ENCODE measurements at places on chromosomes 1 and 21.
A peak's percentile ranks its signal among the peaks of the same experiment; 100 is the strongest.

DNA sequence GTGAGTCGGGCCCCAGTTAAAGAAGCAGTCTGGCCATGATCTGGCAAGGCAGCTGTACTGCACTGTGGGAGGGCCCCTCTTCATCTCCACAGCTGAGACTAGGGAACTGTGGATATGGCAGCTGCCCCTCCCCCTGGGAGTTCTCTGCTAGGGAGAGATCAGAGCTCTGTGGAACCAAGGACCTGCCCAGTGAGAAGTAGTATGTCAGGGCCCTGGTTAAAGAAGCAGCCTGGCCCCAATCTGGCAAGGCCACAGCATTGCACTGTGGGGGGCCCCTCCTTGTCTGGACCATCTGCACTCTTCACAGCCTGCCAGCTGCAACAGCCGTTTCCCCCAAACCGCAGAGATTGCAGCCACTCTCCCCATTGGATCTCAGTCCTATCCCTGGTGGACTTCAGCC is 208.5 kb downstream of the DNAH14 start:
- no peak for DNase-seq

DNA sequence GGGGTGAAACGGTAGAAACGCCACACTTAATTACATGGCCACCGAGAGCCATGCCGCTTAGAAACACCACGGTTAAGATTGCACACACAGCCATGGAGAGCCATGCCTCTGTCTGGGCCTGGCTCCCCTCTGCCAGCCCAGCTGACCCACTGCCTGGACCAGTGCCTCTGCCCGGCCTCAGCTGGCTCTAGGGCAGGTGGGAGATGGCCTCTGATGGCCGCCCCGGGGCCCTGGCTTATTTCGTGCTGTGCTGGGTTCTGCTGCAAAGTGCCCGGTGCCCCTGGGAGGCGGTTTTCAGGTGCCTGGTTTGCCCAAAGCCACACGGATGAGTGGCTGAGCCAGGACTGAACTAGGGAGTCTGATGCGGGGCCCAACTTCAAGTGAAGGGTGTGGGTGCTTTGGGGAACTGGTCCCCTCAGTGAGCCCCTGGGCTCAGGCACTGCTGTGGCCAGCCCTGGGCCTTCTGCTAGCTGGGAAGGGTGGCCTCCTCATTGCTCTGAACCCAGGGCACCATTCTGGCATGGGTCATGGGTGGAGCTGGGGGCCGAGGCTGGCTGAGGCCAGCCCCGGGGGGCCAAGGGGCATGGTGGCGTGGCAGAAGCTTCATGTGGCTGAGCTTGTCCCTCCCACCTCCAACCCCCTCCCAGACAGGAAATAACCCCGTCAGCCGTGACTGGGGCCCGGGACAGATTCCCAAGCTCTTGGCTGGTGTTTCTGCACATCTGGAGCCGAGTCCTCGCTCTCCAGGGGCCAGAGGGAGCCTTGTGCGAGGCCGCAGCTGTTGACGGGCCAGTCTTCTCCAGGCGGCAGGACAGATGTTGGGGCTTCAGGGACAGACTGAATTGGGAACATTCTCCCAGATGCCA is 1.9 kb upstream of the GPR153 start:
- no peak for DNase-seq

DNA sequence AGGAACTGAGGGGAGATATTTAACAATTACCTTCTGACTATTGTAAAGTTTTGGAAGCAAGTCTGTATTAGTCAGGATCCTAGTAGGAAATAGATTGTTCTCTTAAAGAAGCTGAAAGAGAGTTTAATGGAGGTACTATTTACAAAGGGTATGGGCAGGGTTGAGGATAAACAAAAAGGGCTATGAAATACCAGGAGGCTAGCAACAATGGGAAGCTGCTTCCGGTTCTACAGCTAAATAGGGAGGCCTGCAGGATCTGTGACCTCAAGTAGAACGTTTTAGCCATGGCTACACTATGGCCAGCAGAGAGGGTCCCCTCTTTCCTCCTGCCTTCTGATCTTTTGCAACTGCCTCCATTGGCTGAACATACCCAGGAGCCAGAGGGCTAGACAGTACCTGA is 117.7 kb downstream of the PDE4B start:
- DNase-seq = no peak

- DNase-seq = no peak
These were observed 7.4 kb downstream of the AZIN2 start for GRCh38 chr1:33088119-33088906.

- DNase-seq = no peak
These were observed 35.9 kb downstream of the ST3GAL3 start for GRCh38 chr1:43743206-43743605.

DNA sequence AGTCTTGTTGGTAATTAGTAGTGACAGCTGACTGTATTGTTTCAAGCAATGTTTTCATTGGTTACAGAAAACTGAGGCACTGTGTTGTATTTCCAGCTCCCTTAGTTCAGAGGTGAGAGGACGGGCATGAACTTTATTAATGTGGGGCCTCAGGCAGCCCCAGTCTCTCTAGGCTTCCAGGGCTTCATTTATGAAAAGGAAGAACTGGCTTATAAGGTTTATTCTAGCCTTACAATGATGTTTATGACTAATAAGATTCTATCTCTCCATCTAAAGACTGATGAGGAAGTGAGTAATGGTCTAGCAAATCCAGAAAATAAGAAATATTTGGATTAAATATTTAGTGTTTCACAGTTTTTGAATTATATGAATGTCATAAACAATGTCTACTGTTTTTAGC is 41.5 kb downstream of the CBS start:
- no peak for DNase-seq

DNA sequence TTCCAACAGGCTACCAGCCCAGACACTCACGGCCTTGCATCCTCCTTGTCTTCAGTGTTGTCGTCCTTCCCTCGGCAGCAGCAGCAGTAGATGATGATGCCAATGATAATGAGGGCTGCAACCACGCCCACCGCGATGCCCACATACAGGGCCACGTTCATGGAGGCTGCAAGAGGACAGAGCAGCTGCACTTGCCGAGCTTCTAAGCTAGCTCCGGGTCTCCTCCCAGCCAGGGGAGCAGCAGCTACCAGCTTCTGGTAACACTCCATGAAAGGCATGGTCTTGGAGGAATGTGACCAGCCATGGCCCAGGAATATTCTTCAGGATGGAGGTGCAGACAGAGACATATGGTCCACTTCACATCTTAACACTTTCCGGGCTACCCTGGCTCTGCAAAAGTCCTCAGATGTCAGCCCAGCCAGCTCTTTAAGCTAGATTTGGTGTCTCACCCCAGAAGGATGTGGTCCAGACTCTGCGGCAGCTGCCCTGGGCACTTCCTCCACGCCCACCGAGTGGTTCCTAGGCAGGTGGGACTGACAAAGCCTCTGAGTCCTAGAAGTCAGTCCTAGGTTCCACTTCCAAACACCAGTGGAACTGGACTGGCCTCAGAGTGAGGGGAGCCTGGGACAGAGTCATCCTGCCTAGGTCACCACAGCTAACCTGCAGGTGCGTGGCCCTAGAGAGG is 35.1 kb downstream of the GPA33 start:
- DNase-seq = no peak

DNA sequence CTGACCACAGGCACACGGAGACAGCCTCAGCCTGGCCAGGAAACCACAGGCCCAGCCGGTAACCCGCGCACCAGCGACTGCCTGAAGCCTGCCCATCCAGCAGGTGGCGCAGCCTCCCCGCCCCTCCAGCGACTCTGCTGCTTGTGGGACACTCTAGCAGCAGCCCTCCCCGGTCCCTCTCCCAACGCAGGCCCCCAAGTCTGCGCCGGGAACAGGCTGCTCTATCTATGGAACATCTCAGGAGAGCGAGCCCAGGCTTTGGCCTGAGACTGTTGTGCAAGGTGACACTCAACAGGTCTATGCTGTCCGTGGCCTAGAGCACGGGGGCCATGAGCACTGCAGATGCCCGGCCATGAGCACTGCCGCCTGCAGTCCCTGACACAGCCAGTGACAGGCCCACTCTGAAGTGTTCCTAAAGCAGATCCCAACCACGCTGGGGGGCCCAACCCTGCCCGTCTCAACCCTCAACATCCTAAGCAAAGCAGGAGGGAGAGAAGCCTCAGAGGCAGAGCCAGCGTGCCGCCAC is 28.4 kb downstream of the WDR4 start:
- peak; percentile 33 for DNase-seq

DNA sequence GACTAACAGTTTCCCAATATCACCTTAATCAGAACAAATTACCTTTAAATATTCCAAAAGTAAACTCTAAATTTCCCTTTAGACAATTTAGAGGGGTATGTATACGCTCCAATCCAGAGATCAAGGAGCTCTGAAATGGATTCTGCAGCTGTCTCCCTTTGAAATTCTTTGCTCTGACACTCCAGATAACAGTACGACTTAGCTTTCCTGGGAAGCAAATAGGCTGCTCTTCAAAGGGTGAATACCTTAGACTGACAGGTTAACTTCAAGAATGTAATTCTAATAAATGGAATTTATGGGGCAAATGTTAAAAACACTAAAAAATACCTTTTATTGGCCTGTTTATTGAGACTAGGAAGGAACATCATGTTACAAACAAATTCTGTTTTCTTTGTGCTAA is 357.2 kb downstream of the USP25 start:
- DNase-seq = no peak

GRCh38 chr1:8408151-8408839 is 90.4 kb downstream of the SLC45A1 start:
- DNase-seq = no peak

DNA sequence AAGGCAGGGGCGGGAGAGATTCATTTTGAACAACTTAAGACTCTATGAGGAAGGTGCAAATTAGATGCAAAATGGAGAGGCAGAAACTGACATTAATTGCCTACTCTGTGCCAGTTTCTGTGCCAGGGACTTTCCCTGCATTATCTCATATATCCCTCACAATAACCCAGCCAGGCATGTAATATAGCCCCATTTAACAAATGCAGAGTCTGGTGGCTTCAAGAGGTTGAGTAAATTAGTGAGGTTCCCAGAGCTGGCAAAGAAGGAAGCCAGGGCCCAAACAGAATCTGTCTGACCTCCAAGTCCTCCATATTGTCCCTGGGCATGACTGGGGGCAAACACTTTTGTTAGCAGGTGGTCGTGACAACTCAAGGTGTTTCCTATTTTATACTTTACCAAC is 199.8 kb downstream of the ASTN1 start:
- no peak for DNase-seq

GRCh38 chr1:206101351-206102045 is 15.7 kb downstream of the AVPR1B start:
- DNase-seq = no peak

DNA sequence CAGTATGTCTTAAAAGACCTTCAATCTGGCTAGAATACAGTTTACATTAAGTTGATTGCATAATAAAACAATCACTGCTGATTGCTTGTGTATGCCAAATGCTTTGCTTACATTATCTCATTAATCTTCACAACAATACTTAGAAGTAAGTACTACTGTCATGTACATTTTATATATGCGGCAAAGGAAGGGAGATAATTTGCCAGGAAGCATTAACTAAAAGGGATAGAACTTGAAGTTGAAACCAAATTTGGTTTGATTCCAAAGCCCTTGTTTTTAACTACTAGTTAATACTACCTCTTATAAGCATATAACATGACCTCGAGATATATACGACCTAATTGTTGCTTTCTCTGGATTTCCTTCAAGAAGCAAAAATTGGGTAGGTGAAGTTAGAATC is 155.8 kb downstream of the NTMT2 start:
- DNase-seq = no peak

DNA sequence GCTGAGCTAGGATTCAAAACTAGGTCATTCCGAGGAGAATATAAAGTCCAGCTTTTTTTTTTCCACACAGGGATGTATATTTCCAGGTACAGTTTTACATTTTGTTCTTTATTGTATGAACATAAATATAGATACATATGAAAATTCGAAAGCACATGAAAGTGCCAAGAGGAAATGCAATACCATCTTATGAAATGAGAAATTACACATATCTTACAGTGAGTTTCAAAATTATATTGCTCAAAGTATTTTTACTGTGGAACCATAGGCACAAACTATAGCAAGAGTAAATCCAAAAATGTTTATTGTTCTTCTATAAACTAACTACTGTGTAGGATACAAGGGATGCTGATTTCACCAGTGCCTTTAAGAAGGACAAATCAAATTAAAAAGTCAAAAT is 39.0 kb downstream of the PTPRC start:
- DNase-seq = no peak

DNA sequence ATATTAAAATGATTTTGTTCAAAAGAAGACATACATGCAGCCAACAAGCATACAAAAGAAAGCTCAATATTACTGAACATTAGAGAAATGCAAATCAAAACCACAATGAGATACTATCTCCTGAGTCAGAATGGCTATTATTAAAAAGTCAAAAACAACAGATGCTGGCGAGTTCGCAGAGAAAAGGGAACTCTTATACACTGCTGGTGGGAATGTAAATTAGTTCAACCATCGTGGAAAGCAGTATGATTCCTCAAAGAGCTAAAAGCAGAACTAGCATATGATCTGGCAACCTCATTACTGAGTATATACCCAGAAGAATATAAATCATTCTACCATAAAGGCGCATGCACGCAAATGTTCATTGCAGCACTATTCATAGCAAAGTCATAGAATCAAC is 126.0 kb upstream of the HMCN1 start:
- no peak for DNase-seq

GRCh38 chr21:32554832-32555638 is 30.3 kb downstream of the TCP10L start:
- DNase-seq = no peak

DNA sequence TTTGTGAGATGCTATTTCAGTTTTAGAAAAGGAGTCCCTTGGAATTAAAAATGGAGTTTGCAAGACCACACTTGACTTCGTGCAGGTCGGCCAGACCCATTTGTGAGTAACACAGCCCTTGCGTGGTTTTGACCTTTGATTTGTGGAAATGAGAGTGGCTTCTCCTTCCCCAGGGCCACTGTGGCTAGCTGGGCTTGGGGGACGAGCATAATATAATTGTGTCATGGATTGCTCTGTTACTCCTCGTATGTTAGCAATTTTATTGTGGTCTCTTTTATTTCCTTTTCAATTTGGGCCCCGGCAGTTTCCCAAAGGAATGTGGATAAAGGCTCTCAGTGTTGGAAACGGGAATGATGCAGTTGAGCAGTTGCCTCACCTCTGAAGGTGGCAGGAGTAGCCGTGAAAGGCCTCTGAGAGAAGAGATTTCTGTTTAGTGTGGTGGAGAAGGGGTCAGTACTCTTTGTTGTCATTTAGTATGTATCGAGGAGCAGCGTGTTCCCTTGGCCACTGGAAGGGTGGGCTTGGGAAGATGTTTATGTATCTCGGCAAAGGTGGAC is 194.6 kb downstream of the PBX1 start:
- DNase-seq = no peak

- no peak for DNase-seq
These were observed 1.2 kb downstream of the LRRC42 start for GRCh38 chr1:53947172-53947907.

DNA sequence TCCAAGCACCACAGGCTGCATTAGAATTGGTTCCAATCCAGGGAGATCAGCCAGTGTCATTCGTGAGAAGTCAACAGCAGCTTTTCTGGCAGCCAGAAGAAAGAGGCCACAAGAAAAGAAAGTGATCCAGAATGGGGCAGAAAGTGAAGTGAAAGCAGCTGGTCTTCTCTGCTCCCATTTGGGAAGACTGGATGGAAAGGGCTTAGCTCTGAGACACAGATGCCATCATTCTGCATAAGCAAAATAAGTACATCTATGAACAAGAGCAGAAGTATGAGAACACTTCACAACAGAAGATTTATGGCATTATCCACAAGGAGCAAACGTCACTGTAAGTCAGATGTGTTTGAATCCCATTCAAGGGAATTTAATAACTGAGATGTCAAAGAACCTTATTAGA is 326.5 kb upstream of the ESRRG start:
- DNase-seq = no peak

GRCh38 chr1:221302810-221303209 is 423.6 kb downstream of the HLX start:
- no peak for DNase-seq

- no peak for DNase-seq
These were observed 1.3 kb downstream of the KAZN start for GRCh38 chr1:14599800-14600199.
